ENCODE measurements at places on chromosomes 12 and 14.
A peak's percentile ranks its signal among the peaks of the same experiment; 100 is the strongest.

DNA sequence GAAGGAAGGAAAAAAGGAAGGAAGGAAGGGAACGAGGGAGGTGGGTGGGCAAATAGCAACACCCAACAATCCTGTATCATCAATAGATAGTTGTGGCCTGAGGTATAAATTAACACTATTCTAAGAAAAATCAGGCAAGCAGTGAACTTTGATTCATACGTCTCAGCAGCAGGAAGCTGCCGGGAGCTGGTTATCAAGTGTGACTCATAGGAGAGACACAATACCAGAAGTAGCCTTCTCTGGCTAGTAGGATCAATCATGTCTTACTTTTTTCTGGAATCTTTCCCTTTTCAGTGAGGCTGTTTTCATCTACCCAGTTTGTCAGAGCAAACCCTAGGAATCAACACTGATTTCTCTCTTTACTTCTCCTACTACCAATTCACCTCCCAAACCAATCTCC, 780.5 kb downstream of the NRXN3 start:
- no peak for DNase-seq

GRCh38 chr12:1616233-1617066, 12.6 kb upstream of the WNT5B start:
- DNase-seq: no peak

GRCh38 chr14:61255968-61256367, 25.2 kb downstream of the TMEM30B start:
- no peak for DNase-seq

DNA sequence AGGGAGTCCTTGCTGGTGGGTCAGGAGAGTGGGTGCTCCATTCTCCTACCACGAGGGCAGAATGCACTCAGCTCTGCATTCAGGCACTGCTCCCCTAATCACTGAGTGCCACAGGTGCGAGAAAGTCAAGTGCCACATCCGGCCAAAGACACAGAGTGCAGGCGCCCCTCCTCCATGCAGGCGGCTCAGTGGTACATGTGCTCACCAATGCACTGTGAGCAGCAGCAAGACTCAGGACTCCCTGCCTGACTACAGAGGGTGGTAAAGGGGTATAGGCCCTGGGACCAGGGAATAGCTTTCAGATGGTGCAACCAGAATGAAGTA, 32.9 kb downstream of the ZFYVE21 start:
- DNase-seq: no peak

GRCh38 chr12:31362759-31363415, 36.9 kb upstream of the SINHCAF start:
- DNase-seq: peak; percentile 2

Measured in stimulated activated CD4-positive, alpha-beta T cell treated with anti-CD3 and anti-CD28 coated beads, Interleukin-15, amount 100 ng/mL, for 1 hour (primary cell).